Esophagus squamous epithelium (tissue), 5 donors: ENCODE measurements at places on chromosomes 16 and 17.

DNA sequence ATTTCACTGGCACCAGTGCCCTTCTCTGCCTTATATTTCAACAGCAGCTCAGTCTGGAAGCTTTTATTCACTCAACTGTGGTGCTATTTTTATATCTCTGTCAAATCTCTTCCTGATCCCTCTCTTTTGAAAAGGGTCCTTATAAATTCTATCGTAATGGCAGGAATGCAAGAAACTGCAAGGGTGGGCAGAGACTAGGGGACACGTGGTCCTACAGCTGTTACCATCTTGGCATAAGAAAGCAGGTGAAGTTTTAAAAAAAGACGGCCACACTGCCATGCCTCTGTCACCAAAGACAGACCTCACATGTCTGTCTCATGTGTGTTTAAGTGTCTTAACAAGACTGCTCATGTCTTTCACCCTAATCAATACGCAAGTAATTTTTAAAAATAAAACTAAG lies 368.4 kb upstream of the CDH11 start:
- DNase-seq: no peak

DNA sequence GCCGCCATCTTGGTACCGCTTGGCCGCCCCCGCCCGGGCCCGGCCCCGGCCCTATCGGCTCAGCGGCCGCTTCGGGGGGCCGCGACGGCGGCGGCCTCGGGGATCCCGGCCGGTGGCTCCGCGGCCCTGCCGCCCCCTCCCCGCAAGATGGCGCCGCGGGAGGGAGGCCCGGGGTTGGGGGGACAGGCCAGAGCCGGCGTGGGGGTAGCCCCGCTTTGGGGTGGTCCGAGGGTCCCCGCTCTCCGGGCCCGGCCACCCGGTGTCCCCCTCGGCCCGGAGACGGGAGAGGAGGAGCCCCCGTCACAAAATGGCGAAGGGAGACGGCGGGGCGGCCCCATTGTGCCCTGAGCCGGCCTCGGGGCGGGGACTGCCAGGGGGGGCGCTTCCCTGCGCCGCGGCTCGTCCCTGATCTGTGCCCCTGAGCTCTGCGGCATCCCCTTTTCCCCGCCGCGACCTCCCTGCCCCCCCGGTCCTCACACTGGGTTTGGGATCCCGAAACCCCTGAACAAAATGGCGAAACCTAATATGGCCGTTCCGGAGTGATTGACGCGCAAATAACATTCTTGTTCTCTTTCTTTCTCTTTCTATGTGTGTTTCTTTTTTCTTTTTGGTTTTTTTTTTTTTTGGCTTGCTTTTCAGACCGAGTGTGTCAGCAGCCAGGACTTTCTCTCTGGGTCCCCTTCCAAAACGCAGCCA lies 986 bp downstream of the HAPSTR1 start:
- no peak for DNase-seq

DNA sequence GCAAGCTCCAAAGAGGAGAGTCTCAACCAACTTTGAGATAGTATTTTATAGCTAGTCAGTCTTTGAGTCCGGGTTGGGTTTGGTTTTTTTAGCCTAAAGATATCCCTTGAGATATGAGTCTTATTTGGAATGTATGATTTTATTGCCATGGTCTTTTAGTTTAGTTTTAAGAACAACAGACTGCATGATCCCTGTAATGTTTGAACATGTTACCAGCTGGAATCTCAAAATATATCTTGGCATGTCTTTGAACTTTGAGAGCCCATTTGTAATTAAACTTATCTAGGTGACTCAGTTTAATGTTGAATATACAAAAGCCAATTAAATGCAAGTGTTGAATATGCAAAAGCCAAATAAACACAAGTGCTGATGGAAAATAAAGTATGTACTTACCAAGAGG lies 100.6 kb downstream of the TANGO6 start:
- DNase-seq: no peak

- DNase-seq: no peak
These were observed 1.4 kb downstream of the AOC3 start for GRCh38 chr17:42852351-42852750.

DNA sequence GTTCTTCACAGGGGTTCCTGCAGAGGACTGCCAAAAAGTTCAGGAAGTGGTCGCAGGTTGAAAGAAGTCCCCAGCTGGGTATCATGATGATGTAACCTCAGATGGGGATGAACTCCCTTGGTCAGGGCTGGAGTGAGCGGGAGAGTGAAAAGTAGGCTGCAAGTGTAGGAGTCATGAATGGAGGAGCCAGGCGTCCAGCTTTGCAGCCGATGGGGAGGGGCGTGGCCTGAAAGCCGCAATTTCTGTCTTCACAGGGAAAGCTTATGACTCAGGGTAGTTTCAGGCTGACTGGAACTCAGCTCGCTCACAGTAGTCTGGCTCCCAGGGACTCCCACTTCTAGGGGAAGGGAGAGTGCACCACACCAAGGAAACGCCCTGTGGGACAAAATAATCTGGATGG lies 70.0 kb upstream of the HS3ST3A1 start:
- DNase-seq: no peak

- no peak for DNase-seq
These were observed 14.7 kb upstream of the PABPN1L start for GRCh38 chr16:88881007-88881615.

- DNase-seq: no peak
These were observed 15.4 kb downstream of the ZFPM1 start for GRCh38 chr16:88468275-88469129.

- DNase-seq: no peak
These were observed 4.7 kb upstream of the NUDT16L1 start for GRCh38 chr16:4688674-4689045.

DNA sequence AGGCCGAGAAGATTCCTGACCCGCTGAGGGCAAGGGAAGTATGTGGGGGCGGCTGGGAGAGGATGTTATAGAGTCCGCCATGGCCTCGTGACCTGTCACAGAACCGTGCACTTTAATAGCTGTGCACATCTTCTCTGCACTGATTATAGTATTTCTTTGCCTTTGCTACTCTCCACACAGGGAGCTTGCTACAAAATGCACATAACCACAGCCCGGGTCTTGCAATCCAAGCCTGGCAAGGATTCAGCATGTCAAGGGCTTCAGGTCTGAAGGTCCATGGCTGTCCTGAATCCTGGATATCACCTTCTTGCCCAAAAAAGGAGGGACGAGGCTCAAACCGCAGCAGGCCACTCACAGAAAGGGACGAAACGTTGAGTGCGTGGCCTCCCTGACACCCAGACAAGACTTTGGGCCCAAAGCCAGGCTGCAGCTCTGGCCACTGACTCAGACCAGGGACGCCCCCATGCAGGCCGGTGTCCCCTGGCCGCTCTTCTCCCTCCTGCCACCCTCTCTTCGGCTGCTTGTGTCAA lies 43.7 kb downstream of the USP22 start:
- DNase-seq: no peak

DNA sequence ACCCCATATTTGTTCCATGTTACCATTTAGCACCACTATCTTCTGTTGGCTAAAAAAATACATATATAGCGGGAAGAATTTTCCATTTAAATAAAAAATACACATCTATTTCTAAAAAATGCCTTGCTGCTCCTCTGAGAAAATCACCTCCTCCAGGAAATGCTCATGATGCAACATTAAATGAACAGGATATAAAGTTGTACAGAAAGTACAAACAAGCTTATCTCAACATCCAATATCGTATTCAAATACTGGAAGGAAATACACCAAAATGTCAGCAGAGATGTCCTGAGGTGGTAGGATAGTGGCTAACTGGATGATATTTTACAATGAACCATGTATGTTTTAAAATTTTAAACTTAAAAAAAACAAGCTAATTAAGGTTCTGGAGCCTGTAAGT lies 21.3 kb downstream of the GNA13 start:
- no peak for DNase-seq

- DNase-seq: no peak
These were observed 10.8 kb upstream of the SECTM1 start for GRCh38 chr17:82344175-82344907.

GRCh38 chr16:48330841-48331192 lies 54.4 kb downstream of the SIAH1 start:
- no peak for DNase-seq

GRCh38 chr16:31362476-31363405 lies 7.8 kb downstream of the ITGAX start:
- no peak for DNase-seq

GRCh38 chr16:55502801-55503366 lies 6.0 kb upstream of the LPCAT2 start:
- DNase-seq: no peak

- no peak for DNase-seq
These were observed 8.9 kb downstream of the ANKRD11 start for GRCh38 chr16:89481356-89481955.

DNA sequence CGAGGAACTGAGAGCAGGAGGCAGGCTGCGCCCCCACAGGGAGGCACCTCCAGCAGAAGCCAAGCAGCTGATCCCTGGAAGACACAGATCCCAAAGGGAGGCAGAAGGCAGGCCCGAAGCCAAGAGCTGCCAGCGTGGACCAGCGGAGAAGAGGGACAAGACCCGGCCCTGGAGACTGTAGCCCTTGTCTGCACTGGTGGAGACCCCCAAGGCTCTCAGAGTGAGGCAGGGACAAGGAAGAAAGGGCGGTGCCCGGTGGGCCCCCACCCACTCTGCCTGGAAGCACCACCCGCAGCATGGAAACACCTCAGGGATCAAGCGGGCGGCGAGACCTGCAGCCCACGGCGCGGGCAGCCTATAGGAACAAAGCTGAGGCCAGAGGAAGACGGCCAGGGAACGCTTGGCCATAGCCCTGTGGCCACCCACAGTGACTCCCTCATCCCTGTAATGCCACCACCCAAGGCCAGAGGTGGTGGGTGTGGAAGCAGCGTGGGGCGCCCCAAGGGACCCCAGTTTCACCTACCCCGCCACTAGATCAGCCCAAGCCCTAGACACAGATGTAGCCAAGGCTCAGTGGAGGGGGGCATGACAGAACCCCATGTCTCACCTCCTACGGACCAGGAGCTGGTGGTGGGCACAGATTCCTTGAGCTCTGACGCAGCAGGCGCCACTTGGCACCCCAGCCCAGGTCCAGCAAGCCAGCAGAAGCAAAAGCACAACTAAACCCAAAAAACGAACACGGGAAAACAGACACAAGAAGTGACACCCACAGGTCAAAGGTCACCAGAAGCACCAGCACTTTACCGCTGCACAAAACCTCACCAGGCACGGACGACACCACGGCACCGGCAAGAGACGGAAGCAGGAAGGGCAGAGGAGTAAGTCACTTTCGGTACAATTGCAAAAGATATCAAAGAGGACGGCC lies 2.9 kb upstream of the SIRT7 start:
- DNase-seq: no peak

DNA sequence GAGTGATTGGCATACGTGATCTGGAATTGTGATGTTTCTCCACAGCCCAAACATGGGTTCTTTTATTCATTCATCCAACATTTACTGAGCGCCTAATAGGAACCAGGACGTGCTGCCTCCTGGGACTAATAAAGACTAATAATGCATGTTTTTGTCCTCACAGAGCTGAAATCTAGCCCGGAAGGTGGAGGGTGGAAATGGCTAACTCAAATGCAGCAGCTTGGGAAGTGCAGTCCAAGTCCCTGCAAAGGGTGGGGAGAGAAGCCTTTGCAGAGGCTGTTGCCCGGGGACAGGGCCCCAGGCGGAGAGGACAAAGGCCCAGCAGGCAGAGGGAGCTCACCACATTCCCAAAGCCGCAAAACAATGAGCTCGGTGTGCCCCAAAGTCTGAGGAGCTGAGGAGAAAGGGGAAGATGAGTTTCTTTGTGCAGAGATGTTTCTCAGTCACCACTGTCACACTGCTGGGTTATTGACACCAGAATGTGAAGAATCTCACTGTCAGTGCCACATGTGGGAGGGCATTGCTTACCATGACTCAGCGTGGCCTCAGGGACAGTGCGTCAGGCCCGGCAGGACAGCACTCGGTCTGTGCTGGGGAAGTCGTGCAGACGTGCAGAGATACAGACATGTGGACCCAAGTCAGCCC lies 118.2 kb upstream of the CHMP6 start:
- no peak for DNase-seq

DNA sequence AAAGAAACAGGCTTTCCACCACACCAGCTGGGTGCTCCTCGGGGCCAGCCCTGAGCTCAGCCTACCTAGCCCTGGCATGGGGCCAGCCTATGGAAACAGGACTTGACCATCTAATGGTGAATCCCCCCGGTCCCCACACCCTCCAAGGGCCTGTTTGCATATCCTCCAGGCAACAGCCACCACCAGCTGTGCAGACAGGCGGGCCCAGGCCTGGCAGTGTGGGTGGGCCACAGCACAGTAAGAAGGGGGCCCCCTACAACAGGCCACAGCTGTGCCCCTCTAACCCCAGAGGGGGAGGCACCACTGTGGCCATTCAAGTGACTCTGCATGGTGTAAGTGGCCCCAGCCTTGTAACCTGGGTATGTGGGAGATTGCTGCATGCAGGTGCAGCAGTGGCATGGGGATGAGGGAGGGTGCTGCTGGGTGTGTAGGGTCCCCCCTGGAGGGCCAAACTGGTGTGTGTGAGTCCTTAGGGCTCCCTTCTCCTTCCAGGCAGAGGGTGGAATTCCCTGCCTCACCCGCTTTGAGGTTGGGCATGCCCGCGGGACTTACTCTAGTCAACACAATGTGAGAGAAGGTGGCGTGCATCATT lies 148.2 kb downstream of the C16orf78 start:
- no peak for DNase-seq

- DNase-seq: no peak
These were observed 19.2 kb downstream of the AQP8 start for GRCh38 chr16:25235991-25236390.

DNA sequence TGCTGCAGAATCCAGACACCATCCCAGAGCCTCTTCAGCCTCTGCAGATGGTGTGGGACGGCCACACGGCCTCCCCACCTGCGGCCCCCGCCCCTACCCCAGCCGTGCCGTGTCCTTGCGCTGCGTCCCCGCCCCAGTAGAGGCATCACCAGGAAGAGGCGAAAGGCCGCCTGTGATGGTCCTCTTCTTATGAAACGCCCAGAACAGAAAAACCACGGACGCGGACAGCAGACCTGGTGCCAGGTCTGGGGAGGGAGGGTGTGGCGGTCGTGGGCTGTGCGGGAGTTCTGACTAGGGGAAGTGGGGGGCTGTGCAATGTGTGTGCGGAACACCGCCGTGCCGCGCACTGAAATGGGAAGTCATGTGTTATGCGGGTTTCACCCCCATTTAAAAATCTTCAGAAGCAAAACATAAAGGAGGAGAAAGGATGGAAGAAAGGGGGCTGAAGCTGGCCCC lies 25.5 kb downstream of the ACSF3 start:
- no peak for DNase-seq

GRCh38 chr16:54055864-54056263 lies 230.7 kb downstream of the IRX3 start:
- DNase-seq: no peak

GRCh38 chr17:21299981-21300600 lies 15.6 kb downstream of the MAP2K3 start:
- DNase-seq: no peak

- DNase-seq: no peak
These were observed 873 bp downstream of the SETD1A start for GRCh38 chr16:30958175-30959079.

DNA sequence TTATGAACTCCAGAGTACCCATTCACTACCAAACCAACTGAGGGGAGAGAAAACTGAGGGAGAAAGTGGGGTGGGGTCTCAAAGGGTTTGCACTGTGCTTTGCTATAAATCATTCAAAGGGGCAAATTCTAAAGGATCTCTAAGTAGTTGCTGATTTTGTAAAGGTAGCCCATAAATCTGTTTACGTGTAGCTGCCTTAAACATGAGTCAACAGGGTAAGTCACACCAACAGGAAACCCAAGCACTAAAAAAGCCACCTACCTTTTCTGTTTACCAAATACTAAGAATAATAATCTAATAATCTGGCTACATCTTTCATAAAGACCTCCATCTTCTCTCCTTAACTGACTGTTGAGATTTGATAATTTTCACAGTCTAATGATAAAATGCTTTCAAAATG lies 8.4 kb upstream of the HSBP1 start:
- DNase-seq: no peak
